ENCODE measurements at places on chromosomes 16 and 17.

DNA sequence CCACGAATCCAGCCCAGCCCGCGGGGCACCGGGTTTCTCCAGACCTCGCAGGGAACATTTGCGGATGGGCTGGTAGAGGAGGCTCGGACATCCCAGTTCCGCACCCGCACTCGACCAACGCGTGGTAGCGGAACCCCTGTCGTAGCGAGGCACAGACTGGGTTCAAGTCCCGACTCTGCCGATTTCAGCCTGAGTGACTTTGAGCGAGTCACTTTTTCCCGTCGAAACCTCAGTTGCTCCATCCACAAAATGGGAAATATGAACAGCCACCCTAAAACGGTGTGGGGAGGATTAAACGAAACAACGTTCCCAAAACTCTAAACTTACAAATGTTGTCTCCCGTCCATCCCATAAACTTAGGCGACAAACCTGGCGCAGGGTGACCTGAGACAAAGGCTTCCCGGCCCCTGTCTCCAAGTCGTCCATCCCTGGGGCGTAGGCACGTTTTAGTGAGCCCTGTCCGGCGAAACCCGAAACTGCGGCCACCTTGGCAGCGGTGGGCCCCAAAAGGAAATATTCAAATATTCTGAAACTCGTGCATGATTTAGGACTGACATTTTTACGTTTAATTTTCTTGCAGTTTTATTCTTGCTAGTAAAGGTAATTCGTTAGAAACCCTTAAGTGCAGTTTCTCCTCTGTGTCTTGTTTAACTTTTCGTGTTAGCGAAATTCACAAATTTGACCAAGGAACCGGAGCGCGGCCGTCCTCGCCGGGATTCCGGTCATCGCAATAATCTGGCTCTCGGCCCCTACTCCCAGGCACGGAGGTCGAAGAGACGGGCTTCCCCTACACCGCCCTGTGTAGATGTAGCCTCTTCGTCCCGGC, 1.9 kb upstream of the MLLT6 start:
- DNase-seq = peak; percentile 46

DNA sequence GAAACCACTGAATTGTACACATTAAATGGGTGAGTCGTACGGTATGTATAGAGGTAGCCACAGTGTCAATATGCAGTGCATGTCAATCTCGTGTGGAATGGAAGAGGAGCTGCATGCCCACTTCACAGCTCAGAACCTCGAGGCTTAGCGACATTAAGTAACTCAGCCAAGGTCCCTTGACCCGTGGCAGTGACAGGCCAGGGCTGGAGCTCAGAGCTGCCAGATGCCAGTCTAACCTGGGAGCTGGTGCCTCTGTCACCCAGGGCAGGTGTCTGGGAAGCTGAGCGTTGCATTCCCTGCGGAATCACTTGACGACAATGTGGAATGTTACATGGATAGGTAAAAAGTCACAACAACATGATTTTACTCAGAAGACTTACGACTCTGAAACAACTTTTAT, 298.1 kb downstream of the FOXL1 start:
- no peak for DNase-seq

DNA sequence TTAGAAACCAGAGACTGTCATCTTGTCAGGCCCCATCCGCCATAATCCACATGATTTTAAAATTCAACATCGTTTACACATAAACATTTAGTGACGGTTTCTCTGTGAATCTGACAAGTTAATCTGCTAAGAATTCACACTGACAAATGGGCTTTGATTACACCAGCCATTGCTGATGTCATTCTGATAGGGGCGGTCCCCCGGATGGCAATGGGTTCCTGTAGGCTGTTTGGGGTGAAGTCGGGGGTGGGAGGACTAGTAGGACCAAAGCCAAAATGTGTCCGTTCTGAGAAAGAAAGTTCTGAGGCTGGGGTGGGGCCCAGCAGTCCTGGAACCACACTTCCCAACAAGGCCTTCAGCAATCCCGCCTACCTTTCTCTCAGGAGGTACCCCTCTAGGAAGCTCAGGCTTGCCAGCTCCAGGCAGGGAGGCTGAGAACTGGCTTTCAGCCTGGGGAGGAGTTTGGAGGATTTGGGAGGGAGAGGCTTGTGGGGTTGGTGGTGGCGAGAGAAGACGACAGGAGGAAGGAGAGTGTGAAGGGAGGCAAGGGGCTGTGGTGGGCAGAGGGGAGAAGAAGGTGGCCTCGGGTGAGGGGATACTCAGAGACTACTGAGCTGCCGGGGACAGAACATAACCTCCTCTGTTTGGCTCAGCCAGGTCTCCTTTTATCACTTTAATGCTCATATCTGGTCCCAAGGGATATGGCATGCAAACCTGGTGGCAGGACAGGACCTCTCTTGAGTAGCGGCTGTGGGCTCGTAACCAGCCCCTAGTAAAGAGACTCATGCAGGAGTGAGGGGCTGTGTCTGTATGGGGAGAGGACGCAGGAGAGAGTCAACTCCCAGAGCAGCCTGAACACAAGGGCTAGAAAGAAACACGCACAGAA, 8.6 kb downstream of the HIC1 start:
- no peak for DNase-seq

- DNase-seq = no peak
Observed at GRCh38 chr17:57902800-57903759, 52.1 kb downstream of the CUEDC1 start.

- DNase-seq = no peak
Observed at GRCh38 chr16:50598256-50598894, 50.2 kb downstream of the NKD1 start.

- no peak for DNase-seq
Observed at GRCh38 chr17:71427801-71428200, 693.0 kb upstream of the SOX9 start.

GRCh38 chr16:89502081-89502843, 5.9 kb upstream of the SPG7 start:
- DNase-seq = no peak

- DNase-seq = no peak
Observed at GRCh38 chr17:59914274-59914854, 21.4 kb downstream of the RPS6KB1 start.

DNA sequence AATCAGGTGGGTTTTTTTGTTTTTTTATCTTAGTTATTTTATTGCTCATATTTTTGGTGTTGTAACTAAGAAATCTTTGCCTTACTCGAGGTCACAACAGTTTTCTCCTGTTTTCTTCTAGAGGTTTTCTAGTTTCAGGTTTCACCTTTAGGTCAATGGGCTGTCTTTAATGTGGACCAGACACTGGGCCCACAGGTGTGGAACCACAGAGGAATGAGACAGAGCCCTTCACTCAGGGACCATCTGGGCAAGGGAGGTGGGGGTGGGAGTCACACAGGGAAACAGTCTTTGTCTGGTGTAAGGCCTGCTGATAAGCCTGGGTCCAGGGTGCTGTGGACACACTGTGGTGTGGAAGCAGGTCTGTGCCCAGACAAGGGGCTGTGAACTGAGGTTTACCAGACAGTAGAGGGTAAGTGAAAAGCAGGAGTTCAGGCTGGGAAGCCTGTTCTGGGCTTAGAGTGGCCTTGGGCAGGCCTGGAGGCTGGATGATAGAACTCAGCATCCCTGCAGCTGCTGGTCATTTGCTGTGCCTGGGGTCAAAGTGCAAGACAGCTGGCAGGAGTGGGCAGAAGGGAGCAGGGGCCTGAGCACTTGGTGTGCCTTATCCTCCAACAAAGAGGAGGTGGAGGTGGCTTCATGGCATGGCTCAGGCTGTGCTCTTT, 75.6 kb downstream of the SPECC1 start:
- DNase-seq = no peak

DNA sequence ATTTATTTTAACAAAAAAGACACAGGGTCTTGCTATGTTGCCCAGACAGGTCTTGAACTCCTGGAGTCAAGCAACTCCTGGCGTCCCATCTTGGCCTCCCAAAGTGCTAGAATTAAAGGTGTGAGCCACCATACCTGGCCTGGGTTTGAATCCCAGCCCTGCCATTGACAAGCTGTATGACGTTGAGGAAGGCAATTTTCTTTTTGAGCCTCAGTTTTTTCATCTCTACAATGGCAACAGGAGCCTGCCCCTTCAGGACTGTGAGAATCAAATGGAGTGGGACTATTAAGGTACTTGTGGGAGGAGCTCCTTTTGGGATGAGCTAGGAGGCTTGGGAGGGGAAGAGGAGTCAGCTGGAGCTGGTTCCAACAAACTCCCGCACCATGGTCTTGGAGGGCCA, 6.2 kb downstream of the RARA start:
- DNase-seq = no peak

DNA sequence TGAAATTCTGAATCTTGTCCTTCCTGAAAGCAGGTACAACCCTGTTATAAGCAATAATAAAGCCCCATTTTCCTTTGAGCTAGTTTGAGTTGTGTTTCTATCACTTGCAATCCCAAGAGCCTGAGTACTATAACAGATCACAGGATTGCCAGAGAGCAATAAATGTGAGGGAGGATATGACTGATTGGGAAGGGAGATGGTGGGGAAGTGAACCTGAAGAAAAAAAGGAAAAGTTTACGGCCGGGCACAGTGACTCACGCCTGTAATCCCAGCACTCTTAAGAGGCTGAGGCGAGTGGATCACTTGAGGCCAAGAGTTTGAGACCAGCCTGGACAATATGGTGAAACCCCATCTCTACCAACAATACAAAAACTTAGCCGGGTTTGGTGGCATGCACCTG, 80.4 kb downstream of the COX10 start:
- DNase-seq = no peak

GRCh38 chr16:67666032-67666551, 458 bp downstream of the ENKD1 start:
- peak; percentile 59 for DNase-seq

- DNase-seq = no peak
Observed at GRCh38 chr17:77959126-77959925, 823 bp downstream of the TNRC6C start.

- DNase-seq = no peak
Observed at GRCh38 chr16:57800200-57801097, 1.8 kb downstream of the KIFC3 start.

GRCh38 chr17:31997005-31997404, 10.2 kb upstream of the LRRC37B start:
- no peak for DNase-seq

DNA sequence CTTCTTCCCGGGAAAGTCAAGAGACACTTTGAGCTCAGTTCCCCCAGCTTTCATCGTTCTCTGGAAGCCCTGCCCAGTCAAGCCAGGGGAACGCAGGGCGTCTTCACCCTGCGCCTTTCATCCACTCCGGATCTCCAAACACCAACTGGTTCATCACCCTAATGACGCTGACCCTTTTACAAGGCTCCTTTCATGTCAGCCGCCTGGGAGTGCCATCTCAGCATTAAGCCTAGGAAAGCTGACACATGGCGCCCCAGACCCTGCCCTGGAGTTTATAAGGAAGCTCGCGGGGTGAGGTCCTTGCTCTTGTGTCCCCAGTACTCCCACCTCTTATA, 594 bp upstream of the DNAJC7 start:
- peak; percentile 67 for DNase-seq

DNA sequence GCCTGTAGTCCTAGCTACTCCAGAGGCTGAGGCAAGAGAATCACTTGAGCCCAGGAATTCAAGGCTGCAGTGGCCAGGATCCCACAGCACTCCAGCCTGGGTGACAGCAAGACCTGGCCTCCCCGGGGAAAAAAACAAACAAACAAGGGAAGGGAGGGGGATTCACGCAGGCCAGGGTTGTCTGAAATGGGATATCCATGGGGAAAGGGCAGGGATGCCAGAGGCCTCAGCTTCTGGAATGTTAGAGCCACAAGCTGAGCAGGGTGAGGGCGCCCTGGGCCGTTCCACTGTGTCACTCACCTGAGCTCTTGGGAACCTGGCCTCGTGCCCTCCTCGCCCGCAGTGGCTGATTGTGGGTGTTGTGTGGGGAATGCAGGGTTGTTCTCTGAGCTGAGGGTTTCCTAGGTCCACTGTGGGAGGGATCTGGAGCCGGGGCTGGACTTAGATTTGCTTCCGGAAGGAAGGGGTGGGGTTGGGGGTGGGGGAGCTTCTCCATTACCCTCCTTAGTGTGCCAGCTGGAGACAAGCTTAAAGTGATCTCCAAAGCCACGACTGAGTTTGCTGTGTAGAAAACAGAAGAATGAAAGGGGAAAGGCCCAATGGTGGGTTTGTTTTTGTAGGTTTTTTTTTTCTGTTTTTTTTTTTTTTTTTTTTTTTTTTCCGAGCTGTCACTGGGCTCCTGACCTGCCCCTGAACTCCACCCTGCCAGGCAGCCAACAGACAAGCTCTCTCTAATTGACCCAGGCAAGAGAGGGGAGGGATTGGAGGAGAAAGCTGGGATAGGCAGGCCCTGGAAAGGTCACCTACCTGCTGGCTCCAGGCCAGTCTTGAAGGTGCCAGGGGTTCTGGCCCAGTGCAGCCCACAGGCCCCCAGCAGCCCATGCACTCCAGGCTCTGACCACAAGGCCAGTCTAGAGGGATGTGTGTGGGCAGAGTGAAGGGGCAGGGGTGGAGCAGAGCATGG, at the start of gene SULT1A1:
Gene SULT1A1 (minus strand): TSS at position 414 of the 964 bp plus-strand sequence. CDS start 1,189 bp downstream, outside the sequence.
- DNase-seq = peak; percentile 42

GRCh38 chr16:86075839-86076440, 177.0 kb downstream of the IRF8 start:
- peak; percentile 3 for DNase-seq

- DNase-seq = no peak
Observed at GRCh38 chr17:39208136-39208535, 8.1 kb downstream of the RPL19 start.

DNA sequence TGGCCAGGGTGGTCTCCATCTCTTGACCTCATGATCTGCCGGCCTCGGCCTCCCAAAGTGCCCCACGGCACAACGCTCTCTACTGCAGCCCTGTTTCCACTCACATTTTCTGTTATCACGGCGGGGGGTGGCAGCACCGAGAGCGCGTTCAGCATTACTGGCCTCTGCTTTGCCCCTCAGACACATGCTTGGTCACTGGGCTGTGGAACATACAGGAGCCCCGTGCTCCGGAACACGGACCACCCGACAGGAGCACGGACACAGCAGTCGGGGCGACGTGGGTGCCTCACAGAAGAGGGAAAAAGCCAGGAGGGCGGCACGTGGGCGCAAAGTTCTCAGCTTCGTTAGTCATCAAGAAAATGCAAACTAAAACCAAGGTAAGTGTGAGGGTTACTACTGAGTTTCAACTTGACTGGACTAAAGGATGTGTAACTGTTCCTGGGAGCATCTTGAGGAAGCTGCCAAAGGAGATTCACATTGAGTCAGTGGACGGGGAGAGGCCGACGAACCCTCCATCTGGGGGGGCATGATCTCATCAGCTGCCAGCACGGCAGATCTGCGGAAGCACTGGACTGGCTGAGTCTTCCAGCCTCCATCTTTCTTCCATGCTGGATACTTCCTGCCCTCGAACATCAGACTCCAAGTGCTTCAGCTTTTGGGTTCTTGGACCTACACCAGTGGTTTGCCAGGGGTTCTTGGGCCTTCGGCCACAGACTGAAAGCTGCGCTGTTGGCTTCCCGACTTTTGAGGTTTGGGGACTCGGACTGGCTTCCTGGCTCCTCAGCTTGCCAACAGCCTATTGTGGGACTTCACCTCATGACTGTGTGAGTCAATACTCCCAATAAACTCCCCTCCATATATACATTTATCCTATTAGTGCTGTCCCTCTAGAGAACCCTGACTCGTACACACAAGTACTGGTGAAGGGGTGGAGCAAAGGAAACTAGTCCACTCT, 106.8 kb downstream of the ZNF778 start:
- no peak for DNase-seq

DNA sequence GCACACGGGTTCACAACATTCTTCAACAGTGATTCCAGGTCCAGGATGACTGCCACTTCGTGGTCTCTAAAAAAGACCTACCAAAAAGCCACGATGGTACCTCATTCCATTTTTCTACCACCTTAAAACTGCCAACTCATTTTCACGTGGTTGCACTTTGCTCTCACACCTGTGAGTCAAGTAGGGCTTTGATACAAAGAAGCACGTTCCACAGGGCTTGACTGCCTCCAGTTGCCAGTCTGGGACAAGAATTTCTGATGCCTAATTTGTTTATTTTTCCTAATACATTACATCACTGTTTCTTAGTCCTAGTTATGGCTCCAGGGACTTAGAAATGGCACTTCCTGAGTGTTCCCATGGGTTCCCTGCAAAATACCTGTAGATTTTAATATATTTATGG, 911.6 kb upstream of the EEF2KMT start:
- DNase-seq = no peak
